Activated naive CD8-positive, alpha-beta T cell treated with anti-CD3 and anti-CD28 coated beads, Interleukin-2, amount 50 U/mL, for 24 hours (primary cell): ENCODE measurements at places on chromosomes 7 and 10.

- DNase-seq: no peak
These were observed 93.9 kb upstream of the RET start for GRCh38 chr10:42982891-42983506.

GRCh38 chr7:97377713-97378112 is 260.2 kb downstream of the SDHAF3 start:
- DNase-seq: no peak

GRCh38 chr7:142886866-142887265 is 1.3 kb upstream of the TRPV6 start:
- no peak for DNase-seq

GRCh38 chr7:132750530-132751217 is 174.4 kb upstream of the PLXNA4 start:
- no peak for DNase-seq

DNA sequence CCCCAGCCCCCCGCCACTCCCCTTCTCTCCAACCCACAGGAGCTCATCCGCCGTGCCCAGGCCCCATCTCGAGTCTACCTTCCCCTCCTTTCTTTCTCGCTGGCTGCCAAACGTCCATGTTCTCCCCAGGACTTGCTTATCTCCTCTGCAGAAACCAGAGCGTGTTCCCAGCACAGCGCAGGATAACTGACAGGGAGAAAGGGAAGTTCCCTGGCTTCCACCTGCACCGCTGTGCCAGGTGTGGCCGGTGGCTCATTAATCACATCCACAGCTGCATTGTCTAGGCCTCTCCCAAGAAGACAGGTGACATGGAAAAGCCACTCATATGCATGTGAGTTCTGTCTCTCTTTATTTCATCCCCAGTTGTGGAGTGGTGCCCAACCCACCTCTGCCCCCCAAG is 113.2 kb downstream of the ITIH5 start:
- DNase-seq: no peak

GRCh38 chr7:52283335-52283734 is 752.1 kb upstream of the POM121L12 start:
- no peak for DNase-seq
